SK-N-SH treated with all-trans-retinoic acid at 6 μM for 48 hours (cell line): ENCODE measurements at places on chromosomes 1 and 21.
A peak's percentile ranks its signal among the peaks of the same experiment; 100 is the strongest.

DNA sequence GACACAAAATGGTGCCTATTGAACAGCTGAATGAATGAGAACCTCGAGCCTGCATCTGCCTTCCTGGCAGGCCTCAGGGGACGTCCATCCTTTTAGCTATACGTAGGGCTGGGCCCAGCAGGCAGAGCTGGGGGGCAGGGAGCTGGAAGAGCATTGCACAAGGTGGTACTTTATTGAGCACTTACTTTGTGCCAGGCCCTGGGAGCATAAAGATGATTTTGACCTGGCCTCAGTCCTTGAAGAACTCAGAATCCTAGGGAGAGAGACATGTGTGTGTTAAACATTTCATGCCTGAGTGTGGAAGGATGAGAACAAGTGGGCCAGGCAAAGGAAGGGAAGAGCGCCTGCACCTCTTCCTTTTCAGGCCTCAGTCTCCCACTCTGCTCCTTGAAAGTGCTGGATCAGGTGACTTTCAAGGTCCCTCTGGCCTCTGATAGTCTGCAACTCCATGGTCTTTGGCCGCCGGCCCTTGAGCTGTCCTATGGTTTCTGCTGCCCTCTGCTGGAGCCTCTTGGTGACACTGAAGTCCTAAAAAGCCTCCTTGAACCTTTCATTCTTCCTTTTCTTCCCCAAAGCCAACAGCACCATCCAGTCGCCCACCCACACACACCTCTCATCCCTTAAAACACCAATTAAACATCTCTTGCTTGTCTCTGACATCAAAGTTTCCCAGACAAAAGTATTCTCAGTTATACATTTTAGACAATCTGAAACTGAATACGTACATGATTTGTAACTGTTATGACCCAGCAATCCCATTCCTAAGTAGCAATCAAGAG, 3.5 kb upstream of the PEAR1 start:
- ATAC-seq, result peak; percentile 74

GRCh38 chr1:201072149-201072548, 40.1 kb downstream of the CACNA1S start:
- no peak for ATAC-seq

DNA sequence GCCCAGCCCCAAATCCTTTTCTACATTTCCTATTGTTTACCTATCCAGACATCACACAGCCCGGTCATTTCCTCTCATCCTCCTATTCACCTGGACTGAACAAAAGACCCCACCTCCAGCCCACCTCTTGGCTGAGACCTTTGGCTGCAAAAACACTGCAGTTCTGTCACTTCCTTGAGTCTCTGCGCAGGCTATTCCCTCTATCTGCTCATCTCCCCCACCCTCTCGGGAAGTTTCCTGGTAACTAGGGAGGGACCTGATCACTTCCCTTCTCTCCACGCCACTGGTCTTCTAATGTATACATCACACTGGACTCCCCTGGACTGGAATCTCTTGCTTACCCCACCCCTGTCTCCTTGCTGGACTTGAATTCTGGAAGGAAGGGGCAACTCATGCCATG, 5.3 kb downstream of the HTR1D start:
- no peak for ATAC-seq

DNA sequence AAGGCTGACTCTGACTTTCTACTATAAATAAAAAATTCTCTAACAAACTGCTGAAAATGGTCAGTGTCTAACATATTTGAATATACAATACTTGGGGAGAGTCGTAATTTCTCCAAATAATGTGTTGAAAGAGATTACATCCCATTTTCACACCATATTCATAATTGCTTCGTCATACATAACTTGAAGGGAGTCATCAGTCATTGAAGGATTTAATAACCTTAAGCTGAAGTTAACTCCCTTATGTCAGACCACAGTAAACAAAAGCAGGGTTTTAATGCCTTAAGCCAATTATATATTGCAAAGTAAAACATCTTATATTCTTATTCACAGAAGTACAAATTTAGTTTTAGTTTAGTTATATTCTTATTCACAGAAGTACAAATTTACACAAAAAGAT, 129.9 kb downstream of the RERE start:
- ATAC-seq, result no peak

DNA sequence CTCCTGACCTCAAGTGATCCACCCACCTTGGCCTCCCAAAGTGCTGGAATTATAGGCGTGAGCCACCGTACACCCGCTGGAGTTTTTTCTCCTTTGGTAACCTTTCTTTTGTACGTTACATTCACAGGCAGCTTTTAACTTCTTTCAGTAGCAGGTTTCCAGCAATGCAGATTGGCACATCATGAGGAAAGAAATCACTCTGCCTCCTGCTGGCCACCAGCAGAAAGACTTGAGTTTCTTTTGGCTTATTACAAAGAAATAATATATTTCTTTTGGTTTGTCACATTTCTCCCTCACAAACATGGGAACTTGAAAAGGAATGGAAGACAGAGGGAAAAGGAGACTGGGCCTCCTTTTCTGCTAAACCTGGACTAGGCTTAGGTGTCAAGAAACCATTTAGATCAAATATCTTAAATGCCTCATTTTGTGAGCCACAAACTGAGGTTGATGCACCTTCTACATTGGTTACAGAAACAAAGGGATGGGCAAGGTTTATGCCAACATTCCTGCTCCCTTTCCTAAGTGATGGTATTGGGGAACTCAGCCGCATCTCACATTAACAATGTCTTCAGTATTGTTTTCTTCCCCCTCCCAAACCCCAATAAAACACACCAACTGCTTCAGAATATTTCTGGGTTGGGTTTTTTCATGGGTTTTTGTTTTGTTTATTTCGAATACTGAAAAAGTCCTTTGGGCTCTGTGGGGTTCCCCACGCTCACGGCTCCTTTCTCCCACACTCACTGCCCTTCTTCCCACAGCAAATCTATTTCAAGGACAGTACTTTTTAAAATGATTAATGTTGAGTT, 7.7 kb downstream of the ENSA start:
- peak; percentile 29; the same call in 2 of the 3 replicates for ATAC-seq

DNA sequence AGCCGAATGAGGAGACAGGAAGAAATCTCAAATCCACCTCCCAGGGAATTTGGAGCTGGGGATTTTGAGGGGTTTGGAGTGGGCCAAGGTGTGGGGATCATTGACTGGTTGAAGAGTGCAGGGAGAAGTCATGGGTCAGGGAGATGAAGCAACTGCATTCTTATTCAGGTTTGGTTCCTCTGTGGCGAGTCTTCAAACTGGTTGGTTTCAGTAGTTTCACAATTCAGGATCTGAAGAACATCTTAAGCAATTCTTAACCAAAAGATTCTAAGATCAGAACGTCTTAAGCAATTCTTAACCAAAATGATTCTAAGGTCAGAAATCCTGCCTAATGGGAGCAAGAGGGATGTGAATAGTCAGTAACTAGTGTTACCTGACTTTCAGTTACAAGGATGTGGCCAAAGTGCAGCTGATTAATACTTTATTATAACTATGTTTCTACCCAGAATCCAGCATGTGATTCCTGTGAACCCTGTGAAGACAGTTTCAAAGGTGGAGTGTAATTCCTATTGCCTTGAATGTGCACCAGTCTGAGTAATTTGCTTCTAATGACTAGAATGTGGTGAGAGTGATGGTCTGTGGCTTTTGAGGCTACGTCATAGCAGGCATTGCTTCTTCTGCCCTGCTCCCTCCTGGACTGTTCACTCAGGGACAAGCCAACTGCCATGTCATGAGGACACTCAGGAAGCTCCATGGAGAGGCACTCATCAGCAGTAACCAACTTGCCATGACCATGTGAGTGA, 61.2 kb downstream of the OLFML3 start:
- no peak for ATAC-seq
